Pancreas (tissue), 10 donors: ENCODE measurements at places on chromosomes 4 and X. TPM values are rescaled to one million over a fixed set of nuclear protein-coding genes. Genes with fewer than 3 reads are reported as not detected.

- H3K36me3 ChIP-seq = no peaks in the 10 kb centered on the region
- no peak overlapping the region for H3K27ac ChIP-seq
- no peak for DNase-seq
- no peaks in the 10 kb centered on the region for H3K4me1 ChIP-seq
- H3K27me3 ChIP-seq = no peaks in the 10 kb centered on the region
Measured at GRCh38 chr4:72111863-72112262, 80.1 kb downstream of the NPFFR2 start.

GRCh38 chr4:101141230-101141629, 206.1 kb downstream of the PPP3CA start:
- H3K27me3 ChIP-seq = no peaks in the 10 kb centered on the region
- H3K4me1 ChIP-seq = no peaks in the 10 kb centered on the region
- DNase-seq = no peak

DNA sequence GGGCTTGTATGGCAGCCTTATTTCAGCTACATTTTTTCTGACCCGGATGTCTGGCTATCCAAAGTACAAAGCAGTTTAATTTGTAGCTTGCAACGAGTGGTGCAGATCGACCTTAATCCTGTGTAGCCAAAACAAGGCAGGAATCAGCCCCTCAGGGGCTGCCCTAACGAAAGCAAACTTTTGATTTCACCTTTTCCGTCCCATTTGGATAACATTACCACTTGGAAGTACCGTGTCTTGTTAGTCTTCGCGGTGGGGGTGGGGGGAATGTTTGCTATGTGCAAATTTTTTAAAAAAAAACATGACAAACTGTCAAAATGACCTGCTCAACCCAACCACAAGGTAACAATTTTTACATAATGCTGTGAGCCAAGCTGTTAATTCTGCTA, 766 bp upstream of the DNAJB14 start:
- no peak for DNase-seq
- peak overlapping the region; percentile 86 for H3K27ac ChIP-seq
- H3K4me1 ChIP-seq = peaks cover 4% of the 10 kb centered on the region
- H3K27me3 ChIP-seq = no peaks in the 10 kb centered on the region
- no peaks in the 10 kb centered on the region for H3K36me3 ChIP-seq
- H3K4me3 ChIP-seq = peak overlapping the region; percentile 78

GRCh38 chrX:97050392-97050791, 166.7 kb downstream of the RPA4 start:
- H3K27me3 ChIP-seq = no peaks in the 10 kb centered on the region
- H3K4me1 ChIP-seq = no peaks in the 10 kb centered on the region
- no peaks in the 10 kb centered on the region for H3K36me3 ChIP-seq
- no peak overlapping the region for H3K4me3 ChIP-seq
- DNase-seq = no peak

- H3K36me3 ChIP-seq = no peaks in the 10 kb centered on the region
- DNase-seq = no peak
- H3K4me3 ChIP-seq = no peak overlapping the region
- H3K27ac ChIP-seq = peak overlapping the region; percentile 41
Measured at GRCh38 chr4:85496933-85497332, 22.0 kb downstream of the ARHGAP24 start.

- H3K27me3 ChIP-seq = no peaks in the 10 kb centered on the region
- DNase-seq = no peak
- no peaks in the 10 kb centered on the region for H3K4me1 ChIP-seq
- H3K4me3 ChIP-seq = no peak overlapping the region
- no peak overlapping the region for H3K27ac ChIP-seq
Measured at GRCh38 chr4:165464813-165465381, 86.1 kb downstream of the CPE start.

DNA sequence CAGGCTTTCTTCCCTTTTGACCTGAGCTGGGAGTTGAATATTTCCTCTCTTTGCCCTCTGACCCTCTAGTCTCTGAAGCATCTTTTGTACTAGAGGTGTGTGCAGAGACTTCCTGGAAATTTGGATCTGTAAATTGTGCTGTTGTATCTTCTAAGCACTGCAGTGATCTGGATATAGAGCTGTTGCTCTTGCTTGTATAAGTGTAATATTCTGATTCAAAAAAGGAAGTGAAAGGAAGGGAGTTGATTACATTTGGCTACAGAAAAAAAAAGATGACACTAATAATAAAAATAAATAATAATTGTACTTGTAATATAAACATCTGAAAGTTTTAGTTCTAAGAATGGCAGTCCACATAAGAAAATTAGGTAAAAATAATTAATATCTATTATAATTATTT, 33.0 kb downstream of the FRG1 start:
- H3K27me3 ChIP-seq = no peaks in the 10 kb centered on the region
- H3K4me1 ChIP-seq = no peaks in the 10 kb centered on the region
- no peak for DNase-seq
- no peaks in the 10 kb centered on the region for H3K36me3 ChIP-seq

GRCh38 chr4:110128029-110128428, 70.4 kb downstream of the ELOVL6 start:
- no peak overlapping the region for H3K4me3 ChIP-seq
- no peaks in the 10 kb centered on the region for H3K27me3 ChIP-seq
- H3K4me1 ChIP-seq = no peaks in the 10 kb centered on the region
- H3K27ac ChIP-seq = no peak overlapping the region
- no peak for DNase-seq
- no peaks in the 10 kb centered on the region for H3K36me3 ChIP-seq

DNA sequence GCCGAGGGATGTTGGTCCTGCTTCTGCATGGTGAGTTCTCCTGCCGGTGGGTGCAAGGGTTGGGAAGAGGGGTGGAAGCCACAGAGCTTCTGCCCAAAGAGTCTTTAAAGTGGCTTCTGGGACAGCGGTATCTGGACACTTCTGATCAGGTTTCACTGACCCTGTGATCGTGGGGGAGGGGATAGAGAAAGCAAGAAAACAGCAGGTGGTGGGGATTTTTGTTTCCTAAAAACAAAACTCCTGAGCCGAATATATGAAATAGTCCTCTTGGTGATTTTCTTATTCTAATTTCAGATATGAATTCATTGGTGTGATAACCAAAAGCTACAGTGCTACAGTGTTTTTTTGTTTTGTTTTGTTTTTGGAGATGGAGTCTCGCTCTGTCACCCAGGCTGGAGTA, 754 bp downstream of the NYX start:
- no peak for DNase-seq
- H3K4me1 ChIP-seq = no peaks in the 10 kb centered on the region
- H3K27ac ChIP-seq = no peak overlapping the region
- H3K4me3 ChIP-seq = no peak overlapping the region
- no peaks in the 10 kb centered on the region for H3K27me3 ChIP-seq

DNA sequence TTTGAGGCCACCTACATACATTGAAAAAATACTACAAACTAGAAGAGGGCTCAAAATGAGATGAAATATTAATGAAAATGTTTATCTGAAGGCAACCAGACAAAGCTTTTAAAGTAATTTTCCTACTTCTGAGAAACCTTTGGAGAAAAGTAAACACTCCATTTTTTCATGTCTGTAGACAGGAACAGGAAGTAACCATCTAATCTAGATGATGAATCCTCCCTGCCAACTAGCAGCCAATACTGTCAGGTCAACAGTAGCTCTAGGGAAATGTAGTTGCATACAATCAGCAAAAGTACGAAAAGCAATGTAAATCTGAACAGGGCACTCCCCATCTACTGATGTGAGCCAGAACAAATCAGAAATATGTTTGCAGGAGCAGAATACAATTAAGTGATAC, 49.0 kb downstream of the AMMECR1 start:
- no peaks in the 10 kb centered on the region for H3K4me1 ChIP-seq
- H3K36me3 ChIP-seq = no peaks in the 10 kb centered on the region
- no peaks in the 10 kb centered on the region for H3K27me3 ChIP-seq

The PRDM5 gene
- total RNA-seq = 9.1 TPM

The PDCL2 gene
- total RNA-seq = not detected

The SLC9B1 gene
- total RNA-seq = 0.41 TPM

The UGT2B17 gene
- total RNA-seq = 0.87 TPM
